ENCODE measurements at places on chromosomes 12 and 14.

DNA sequence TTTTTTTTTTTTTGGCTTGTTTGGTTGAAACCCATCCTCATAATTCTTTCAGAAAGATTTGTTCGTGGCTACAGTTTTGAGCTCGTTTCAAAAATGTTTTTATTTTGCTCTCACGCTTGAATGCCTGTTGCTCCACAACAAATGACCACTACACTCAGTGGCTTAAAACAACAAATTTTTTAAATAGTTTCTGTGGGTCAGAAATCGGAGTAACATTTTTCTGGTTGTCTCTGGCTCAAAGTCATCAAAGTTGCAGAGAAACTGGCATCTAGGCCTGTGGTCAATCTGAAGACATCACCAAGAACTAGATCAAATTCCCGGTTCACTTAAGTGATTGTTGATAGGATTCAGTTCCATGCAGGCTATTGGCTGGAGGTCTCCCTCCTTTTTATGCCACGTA, 560.0 kb downstream of the SNAPC1 start:
- DNase-seq, result no peak

- no peak for DNase-seq
These were observed 649.8 kb downstream of the RPS29 start for GRCh38 chr14:48936362-48936761.

DNA sequence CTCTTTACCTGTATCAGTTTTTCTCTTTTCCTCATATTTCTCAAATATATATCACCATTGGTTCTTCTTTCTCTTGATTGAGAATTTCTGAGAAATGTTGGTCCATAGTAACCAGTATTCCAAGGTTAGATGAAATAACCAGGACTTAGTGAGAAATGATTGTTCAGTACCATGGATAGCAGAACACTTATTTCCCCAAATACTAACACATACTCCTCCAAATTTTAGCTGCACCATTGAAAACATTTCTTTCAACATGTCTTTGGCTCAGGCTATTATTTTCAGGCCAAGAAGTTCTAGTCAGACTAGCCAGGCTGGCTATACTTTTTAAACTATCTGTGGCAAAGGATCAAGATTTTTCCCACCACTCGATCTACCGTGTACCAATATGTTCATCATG, 113.3 kb downstream of the PTPRO start:
- no peak for DNase-seq

DNA sequence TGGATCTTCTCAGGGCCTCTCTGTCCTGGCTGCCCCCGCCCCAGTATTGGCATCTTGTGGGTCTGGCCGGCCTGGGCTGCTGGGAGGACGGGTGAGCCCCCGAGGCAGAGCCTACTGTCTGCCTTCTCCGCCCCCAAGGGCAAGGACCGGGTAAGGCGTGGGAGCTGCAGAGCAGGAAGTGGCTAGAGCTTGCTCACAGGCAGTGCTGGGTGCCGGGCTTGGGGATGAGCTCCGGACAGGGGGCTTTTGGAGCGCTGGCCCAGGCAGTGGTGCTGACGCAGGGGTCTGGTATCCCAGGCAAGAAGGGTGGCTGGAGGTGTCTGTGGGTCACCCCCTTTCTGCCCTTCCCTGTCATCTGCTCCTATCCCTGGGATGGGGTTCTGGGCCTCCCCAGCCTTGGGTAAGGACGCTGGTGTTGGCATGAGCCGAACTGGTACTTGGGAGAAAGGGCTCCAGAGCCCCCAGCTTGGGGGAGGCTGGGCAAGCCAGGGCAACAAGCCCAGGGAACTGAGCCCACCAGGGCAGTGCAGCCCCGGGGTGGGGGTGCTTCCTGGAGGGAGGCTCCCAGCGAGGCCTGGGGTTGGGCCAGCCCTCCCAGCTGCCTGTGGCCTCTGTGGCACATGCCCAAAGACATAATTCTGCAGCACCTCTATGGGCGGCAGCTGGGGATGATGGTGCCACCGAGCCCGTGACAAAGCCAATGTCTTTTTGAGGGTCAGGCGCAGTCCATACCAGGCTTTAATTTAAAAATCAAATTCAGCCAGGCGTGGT, 126.3 kb downstream of the KIF26A start:
- DNase-seq, result no peak

GRCh38 chr14:102491366-102491765, 18.2 kb downstream of the ANKRD9 start:
- no peak for DNase-seq

DNA sequence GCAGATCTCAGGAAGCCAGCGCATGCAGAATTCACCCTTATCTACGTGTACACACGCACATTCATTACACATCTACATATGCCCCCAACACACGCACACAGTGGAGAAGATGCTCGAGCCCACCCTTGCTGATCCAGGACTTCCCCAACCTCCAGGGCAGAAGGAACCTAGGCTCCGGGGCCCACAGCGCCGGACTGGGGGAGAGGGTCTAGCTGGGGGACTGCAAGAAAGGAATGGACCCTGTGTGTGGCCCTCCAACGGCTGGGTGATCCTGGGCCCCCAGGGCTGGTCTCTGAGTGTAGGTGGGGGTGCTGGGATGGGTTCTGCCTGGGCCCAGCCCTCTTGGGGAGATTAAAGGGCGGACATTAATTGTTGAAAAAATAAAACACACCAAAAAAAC, 128.1 kb upstream of the C14orf180 start:
- no peak for DNase-seq

DNA sequence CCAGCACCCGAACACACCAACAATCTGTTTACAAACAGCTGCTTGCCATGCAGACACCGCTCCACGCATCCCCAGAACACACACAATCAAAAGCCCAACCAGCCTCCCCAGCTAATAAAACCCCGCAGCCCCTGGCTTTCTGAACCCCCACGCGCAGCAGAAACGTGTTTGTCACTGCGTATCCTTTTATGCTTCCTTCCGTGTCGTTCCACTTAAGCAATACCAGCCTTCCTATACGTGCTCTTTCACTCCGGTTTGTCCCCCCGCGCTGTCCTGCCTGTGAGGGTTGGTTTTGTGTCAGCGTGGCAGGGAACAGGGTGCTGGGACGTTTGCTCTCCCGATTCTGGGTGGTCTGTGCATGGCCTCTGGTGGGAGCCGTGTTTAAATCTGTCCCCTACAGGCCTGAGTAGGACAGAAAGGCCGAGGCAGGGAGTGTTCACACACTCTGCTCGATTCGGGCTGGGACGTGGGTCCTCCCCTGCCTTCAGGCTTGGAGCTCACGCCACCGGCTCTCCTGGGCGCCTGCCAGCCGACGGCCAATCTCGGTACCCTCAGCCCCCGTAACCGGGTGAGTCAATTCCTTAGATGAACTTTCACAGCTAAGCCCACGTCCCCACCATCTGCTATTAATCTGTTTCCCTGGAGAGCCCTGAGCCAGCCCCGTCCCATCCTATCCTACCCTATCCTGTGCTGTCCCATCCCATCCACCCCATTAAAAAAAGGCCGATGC, 60.0 kb downstream of the NOC4L start:
- DNase-seq, result no peak

DNA sequence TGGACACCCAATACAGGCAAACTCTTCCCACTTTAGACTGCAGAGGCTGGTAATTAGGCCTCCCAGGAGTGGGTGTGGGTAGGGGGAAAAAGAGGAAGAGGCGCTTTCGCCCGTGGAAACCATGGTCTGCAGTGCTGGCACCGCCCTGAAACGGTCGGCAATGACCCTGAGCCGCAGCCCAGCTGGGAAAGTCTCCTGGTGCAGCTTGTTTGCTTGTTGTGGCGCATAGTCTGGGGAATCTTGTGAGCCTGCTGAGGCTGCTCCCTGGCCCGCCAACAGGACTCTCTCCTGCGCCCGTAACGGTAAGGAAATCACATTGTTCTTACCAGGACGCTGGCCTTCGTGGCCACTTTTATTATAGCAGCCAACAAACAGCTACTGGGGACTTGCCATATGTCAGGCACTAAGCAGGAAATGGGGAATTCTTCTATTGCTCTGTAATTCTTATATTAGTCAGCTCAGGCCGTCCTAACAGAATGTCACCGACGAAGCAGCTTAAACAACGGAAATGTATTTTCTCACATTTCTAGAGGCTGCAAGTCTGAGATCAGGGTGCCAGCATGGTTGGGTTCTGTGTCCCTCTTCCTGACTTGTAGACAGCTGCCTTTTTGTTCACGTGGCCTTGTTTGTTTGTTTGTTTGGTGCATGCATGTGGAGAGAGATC, 52.5 kb upstream of the RIN3 start:
- DNase-seq, result no peak

DNA sequence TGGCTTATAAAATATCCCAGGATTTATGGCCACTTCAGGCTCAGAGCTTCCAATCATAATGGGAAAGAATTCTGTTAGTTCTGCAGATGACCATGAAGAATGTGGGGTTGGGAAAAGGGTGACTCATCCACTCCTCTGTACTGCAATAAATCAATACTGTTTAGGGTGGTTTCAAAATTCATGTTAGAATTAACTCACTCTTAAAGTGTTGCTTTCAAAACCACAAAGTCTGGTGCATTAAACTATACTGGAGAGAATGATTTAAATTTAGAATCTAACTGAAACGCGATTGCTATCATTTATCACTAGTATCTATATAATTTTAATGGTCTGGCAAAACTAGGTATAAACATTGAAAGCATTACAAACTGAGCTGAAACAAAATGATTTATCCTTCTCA, 798 bp downstream of the CCDC198 start:
- DNase-seq, result no peak

DNA sequence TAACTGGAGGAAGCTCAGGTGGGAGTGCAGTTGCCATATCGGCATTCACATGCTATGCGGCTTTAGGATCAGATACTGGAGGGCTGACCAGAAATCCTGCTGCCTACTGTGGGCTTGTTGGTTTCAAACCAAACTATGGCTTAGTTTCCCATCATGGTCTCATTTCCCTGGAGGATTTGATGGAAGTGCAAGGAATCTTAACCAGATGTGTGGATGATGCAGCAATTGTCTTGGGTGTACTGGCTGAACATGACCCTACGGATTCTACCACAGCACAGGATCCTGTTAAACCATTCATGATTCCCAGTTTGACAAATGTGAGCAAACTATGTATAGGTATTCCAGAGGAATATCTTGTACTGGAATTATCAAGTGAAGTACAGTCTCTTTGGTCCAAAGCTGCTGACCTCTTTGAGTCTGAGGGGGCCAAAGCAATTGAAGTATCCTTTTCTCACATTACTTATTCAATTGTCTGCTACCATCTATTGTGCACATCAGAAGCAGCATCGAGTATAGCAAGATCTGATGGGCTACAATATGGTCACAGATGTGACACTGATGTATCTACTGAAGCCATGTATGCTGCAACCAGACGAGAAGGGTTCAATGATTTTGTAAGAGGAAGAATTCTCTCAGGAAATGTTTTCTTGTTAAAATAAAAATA, 42.9 kb downstream of the RALGAPA1 start:
- no peak for DNase-seq
